Stimulated activated CD8-positive, alpha-beta memory T cell treated with anti-CD3 and anti-CD28 coated beads, Interleukin-4, amount 100 ng/mL, for 48 hours (primary cell): ENCODE measurements at places on chromosomes 1 and 21.

- DNase-seq: no peak
Observed at GRCh38 chr1:108606478-108606877, 46.6 kb downstream of the EEIG2 start.

GRCh38 chr1:42932442-42932941 lies 26.2 kb downstream of the SLC2A1 start:
- DNase-seq: peak; percentile 25

- no peak for DNase-seq
Observed at GRCh38 chr21:33089395-33090119, 19.6 kb downstream of the OLIG1 start.

GRCh38 chr1:221612047-221612777 lies 129.7 kb downstream of the DUSP10 start:
- DNase-seq: no peak

- peak; percentile 75 for DNase-seq
Observed at GRCh38 chr1:32886004-32886827, at the start of gene HPCA. Gene HPCA (plus strand): TSS chr1:32886491. CDS start chr1:32888899, 2,408 bp downstream.

- DNase-seq: no peak
Observed at GRCh38 chr1:183180634-183181056, 5.4 kb upstream of the LAMC2 start.

DNA sequence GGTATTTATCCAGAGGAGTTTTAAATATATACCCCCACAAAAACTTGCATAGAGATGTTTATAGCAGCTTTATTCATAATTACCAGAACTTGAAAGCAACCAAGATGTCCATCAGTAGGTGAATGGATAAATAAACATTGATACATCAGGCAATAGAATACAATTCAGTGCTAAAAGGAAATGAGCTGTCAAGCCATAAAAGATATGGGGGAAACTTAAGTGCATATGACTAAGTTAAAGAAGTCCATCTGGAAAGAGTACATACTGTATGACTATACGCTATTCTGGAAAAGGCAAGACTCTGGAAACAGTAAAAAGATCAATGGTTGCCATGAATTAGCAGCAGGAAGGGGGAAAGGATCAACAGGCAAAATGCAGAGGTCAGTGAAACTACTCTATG lies 366.7 kb downstream of the HHIPL2 start:
- no peak for DNase-seq

DNA sequence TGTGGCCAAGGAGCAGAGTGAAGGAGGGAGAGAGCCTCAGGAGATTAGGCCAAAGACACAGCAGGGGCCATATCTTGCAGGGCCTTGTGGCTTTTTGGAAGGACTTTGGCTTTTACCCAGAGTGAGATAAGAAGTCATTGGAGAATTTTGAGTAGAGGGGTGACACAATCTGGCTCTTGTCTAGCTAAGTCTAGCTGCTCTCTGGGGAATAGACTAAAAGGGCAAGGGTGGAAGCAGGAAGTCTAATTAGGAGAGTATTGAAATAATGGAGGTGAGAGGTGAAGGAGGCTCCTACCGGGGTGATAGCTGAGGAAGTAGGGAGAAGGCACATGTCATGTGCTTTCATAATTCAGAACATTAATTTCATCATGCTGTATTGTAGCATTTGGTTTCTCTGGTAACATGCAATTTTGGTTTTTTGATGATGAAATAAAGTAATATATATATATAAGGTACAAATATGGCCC lies 34.3 kb upstream of the KCNA3 start:
- no peak for DNase-seq

DNA sequence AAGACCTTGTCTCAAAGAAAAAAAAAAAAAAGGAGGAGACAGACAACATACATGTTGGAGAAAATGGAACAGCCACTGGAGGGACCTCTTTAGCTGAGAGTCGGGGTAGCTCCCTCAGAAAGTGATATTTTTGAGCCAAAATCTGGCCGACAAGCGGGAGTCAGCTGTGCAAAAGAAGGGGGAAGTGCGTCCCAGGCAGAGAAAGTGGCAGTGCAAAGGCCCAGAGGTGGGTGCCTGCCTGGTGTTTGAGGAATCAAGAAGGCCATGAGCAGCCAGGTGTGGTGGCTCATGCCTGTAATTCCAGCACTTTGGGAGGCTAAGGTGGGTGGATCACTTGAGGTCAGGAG lies 6.1 kb upstream of the CROCC start:
- no peak for DNase-seq

DNA sequence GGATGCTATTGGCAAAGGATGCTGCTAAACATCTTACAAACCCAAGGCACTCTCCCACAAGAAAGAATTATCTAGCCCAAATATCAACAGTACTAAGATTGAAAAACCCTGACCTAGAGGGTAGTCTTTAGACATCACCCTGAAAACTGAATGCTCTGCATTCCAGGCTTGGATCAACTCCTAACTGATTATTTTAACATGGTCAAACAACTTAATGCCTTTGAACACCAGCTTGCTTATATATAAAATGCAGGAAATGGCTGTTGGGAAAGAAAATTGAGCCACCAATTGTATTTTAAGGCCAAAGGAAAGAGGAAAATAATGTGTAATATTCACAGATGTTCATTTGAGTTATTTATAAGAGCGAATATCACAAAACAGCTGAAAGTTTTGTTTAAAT lies 72.2 kb upstream of the C1orf87 start:
- DNase-seq: no peak

GRCh38 chr1:23594927-23595353 lies 35.6 kb upstream of the ID3 start:
- DNase-seq: no peak

- DNase-seq: peak; percentile 22
Observed at GRCh38 chr1:43269627-43270375, at the start of gene TMEM125. Gene TMEM125 (plus strand): TSS chr1:43269983. CDS start chr1:43272723, 2,740 bp downstream.
